Stimulated activated CD4-positive, alpha-beta T cell treated with anti-CD3 and anti-CD28 coated beads, Interleukin-1b, Interleukin-23, amount 100 ng/mL, for 4 hours (primary cell): ENCODE measurements at places on chromosomes 1 and 21.

- no peak for DNase-seq
Measured at GRCh38 chr1:160630523-160631451, 16.1 kb downstream of the SLAMF1 start.

- no peak for DNase-seq
Measured at GRCh38 chr1:221832617-221833016, 90.7 kb upstream of the DUSP10 start.

DNA sequence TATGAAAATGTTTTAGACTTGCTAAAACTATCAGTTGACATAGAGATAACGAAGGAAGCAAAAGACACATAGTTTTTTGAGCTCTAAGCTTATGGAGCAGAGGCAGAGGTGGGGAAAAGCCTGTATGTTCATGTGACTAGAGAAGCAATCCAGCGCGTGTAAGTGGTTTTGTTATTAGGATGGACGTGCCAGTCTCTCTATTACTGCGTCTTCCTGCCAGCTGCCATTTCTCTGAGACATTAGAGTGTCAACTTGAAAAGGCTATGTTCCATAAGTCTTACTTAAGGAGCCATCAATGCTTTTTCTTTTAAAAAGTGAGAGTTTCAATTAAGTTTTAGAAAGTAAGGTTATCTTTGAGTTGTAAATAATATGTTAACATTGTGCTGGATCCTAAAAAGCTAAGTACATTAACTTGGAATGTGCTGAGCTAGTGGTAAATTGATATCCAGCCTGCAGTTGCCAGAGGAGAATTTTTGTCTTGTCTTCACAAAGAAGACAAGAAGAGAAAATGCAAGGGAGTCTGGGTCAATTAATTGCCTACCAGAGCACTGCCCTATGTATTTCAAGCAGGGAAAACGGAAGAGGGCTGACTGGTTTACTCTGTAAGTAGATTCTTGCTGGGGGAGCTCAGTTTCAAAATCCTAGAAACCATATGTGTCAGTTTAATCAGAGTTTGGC lies 161.8 kb upstream of the B3GALT2 start:
- no peak for DNase-seq

- no peak for DNase-seq
Measured at GRCh38 chr1:86822459-86822858, 91.5 kb downstream of the SELENOF start.
